ENCODE measurements at places on chromosomes 12 and 14. TPM values are rescaled to one million over a fixed set of nuclear protein-coding genes. Genes with fewer than 3 reads are reported as not detected.

Gene PTGR2
- total RNA-seq, result 2.8 TPM

Gene TAS2R46
- total RNA-seq, result 0.43 TPM

Gene GAS2L3
- 4.2 TPM for total RNA-seq

Gene RBP5
- total RNA-seq, result 1.8 TPM

Gene KLHL33
- 0.05 TPM for total RNA-seq

Gene GDF11
- total RNA-seq, result 7.9 TPM

Gene ZNF891
- 1.6 TPM for total RNA-seq

Gene SMCO2
- total RNA-seq, result 0.38 TPM

Gene LALBA
- total RNA-seq, result not detected
